ENCODE measurements at places on chromosomes 6 and 20.

DNA sequence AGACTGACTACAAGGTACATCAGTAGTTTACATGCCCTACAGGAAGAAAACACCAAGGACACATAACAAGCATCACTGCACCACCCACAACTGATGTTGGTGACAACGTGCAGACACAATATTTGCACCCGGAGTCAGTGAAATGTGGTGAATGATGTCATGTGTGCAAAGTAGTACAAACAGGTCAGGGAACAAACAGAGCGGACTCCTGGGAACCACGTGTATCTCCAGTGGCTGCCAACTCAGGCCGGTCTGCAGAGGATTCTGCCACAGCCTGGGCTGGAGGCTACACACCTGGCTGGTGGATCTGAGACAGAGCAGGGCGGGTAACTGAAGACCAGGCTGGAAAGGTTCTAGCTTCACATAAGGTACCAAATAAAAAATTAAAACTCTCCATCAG, 28.2 kb upstream of the RPS6KA2 start:
- H3K4me1 ChIP-seq: peaks cover 9% of the 10 kb centered on the region
- no peaks in the 10 kb centered on the region for H3K36me3 ChIP-seq
- H3K4me3 ChIP-seq: no peak overlapping the region
- peaks cover 21% of the 10 kb centered on the region for H3K27me3 ChIP-seq
- no peak for DNase-seq

DNA sequence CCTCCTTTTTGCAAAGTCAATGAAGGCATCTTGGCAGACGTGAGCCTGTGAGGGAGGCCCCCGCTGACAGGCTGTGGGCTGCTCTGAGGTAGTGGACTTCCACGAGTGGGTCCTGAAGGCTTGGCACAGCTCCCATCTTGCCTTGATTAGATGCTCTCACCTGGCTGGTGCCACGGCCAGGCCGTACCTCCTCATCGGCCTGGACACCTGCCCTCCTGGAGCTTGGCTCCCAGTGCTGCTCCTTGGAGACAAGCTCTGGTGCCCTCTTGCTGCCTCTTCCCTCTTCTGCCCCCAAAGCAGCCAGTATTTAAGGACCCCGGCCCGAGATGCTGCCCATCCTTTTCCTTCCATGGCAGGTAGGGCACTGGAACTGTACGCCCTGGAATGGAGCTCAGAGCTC, 93.5 kb downstream of the ERMARD start:
- H3K4me3 ChIP-seq: no peak overlapping the region
- H3K27me3 ChIP-seq: peaks cover 39% of the 10 kb centered on the region
- DNase-seq: no peak
- no peaks in the 10 kb centered on the region for H3K36me3 ChIP-seq

- H3K27ac ChIP-seq: no peak overlapping the region
- H3K36me3 ChIP-seq: peaks cover 7% of the 10 kb centered on the region
- no peak for DNase-seq
- peaks cover 2% of the 10 kb centered on the region for H3K4me1 ChIP-seq
Observed at GRCh38 chr20:48326868-48327267, 500.9 kb downstream of the PREX1 start.

DNA sequence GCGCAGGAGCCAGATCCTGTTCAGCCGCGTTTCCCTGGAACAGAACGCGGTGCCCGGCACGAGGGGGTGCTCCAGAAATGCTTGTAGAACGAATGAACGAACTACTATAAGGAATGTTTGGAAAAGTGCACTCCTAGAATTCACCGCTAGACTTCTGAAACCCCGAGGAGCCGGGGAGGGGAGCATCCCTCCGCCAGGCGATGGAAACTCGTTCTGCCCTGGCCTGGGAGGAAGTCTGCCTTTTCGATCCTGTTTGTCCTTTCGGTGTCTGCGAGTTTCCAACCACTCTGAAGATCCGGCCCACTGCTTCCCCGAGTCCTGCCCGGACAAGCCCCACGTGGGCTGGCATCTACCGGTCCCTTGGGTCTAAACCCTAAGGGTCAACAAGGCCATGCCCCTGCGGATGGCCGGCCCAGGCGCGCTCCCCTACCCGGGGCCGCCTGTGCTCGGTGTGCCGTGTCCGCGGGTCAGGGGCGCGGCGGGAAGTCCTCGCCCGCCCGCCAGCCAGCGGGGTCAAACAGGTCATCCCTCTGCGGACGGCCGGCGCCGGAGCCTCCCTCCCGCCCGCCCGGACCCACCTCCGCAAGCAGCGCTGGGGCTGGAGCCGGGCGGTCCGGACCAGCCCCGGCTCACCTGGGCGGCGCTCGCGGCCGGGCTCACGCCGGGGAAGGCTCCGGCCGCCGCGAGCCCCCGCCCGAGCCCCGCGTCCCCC, 526 bp downstream of the SULF2 start:
- H3K36me3 ChIP-seq: peaks cover 8% of the 10 kb centered on the region
- H3K4me1 ChIP-seq: peaks cover 12% of the 10 kb centered on the region
- DNase-seq: no peak
- no peak overlapping the region for H3K27ac ChIP-seq

DNA sequence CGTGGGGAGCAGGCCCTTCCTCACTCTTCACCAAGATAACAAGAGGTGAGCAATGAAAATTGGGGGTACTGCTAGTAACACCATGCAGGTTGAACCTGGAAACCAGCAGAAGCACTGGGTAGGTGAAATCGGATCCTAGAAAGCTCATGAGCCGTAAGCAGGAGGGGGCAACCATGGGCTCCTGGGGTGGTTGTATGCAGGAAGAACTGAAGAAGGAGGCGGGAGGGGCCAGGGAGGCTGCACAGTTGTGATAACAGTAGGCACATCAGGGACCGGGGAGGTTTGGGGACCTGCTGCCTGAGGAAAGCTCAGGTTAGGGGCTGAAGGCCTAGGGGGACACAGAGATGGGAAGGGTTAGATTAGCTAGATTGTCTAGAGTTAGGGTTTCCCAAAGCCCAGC, 5.6 kb upstream of the LY6G5C start:
- H3K27me3 ChIP-seq: no peaks in the 10 kb centered on the region
- H3K4me3 ChIP-seq: no peak overlapping the region
- H3K27ac ChIP-seq: peak overlapping the region; percentile 84

- H3K4me1 ChIP-seq: no peaks in the 10 kb centered on the region
- no peaks in the 10 kb centered on the region for H3K36me3 ChIP-seq
- H3K27ac ChIP-seq: no peak overlapping the region
- no peaks in the 10 kb centered on the region for H3K27me3 ChIP-seq
Observed at GRCh38 chr20:9442858-9443257, 71.5 kb upstream of the LAMP5 start.
